Left colon (tissue), 2 donors: ENCODE measurements at places on chromosomes 5 and 9. TPM values are rescaled to one million over a fixed set of nuclear protein-coding genes. Genes with fewer than 3 reads are reported as not detected.

DNA sequence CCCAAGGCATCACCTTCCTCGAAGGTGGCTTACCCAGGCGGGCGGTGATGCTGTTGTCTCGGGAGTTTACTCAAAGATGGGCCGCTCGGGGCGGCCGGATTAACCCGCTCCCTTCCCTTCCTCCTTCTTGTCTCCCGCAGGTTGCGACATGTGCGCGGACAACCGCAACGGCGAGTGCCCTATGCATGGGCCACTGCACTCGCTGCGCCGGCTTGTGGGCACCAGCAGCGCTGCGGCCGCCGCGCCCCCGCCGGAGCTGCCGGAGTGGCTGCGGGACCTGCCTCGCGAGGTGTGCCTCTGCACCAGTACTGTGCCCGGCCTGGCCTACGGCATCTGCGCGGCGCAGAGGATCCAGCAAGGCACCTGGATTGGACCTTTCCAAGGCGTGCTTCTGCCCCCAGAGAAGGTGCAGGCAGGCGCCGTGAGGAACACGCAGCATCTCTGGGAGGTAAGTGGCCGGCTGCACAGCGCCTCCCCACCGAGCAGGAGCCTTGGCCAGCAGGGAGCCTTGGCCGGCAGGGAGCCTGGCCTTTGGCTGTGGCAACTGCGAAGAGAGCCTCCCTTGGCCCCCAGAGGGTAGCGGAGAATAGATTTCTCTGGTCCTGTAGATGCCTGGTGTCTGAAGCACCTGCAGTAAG is 10.6 kb downstream of the PRDM6 start:
- DNase-seq = no peak

DNA sequence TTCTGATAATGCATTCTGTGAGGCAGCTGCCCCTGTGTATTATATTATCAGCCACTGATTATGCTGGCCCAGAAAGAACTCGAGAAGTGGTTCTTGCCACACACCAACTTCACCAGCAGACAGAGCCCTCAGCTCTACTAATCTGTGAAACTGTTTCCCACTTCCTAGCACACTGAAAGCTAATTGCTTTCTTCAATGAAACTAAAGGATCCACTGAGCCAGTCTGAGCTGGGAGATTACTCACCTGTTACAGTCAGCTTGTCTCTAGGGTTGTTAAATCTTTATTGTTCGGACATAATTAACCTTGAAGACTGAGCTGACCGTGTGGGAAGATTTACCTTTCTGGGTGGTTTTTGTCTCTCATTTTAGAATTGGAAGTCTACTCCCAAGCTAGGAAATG is 263.2 kb downstream of the KCTD16 start:
- DNase-seq = no peak

GRCh38 chr9:12604164-12604821 is 88.9 kb upstream of the TYRP1 start:
- no peak for DNase-seq

- DNase-seq = no peak
These were observed 59.1 kb downstream of the ZNF462 start for GRCh38 chr9:106922026-106922425.

DNA sequence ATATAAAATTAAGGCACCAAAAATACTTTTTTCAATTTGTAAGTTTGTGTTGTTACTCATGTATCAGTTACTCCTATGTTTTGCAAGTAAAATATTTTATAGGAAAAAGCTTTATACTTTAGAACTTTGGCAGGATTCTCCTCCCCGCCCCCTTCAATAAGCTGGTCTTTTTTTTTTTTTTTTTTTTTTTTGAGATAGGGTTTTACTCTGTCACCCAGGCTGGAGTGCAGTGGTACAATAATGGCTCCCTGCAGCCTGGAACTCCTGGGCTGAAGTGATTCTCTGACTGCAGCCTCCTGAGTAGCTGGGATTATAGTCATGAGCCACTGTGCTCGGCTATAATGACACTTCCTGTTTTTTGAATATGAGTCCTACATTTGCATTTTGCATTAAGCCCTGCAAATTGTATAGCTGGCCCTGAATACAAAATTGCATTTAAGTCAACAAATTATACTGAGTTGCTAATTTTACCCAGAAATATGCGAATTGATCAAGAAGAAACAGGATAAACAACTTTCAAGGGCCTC is 192.9 kb downstream of the PIK3R1 start:
- no peak for DNase-seq

The SPRY4 gene
- total RNA-seq = 9.7 TPM

The NMUR2 gene
- total RNA-seq = not detected

The SLC36A1 gene
- total RNA-seq = 46.1 TPM
